Activated CD8-positive, alpha-beta T cell treated with anti-CD3 and anti-CD28 coated beads for 36 hours (primary cell): ENCODE measurements at places on chromosomes 12 and 14. TPM values are rescaled to one million over a fixed set of nuclear protein-coding genes. Genes with fewer than 3 reads are reported as not detected.

Gene PZP
- total RNA-seq: not detected

Gene FLRT2
- not detected for total RNA-seq

Gene ATP2B1
- 26.2 TPM for total RNA-seq

Gene ASPG
- total RNA-seq: not detected

Gene ANKRD52
- 23.3 TPM for total RNA-seq

- H3K36me3 ChIP-seq: no peaks in the 10 kb centered on the region
- no peak for DNase-seq
- peaks cover 13% of the 10 kb centered on the region for H3K4me1 ChIP-seq
- no peak overlapping the region for H3K27ac ChIP-seq
- no peak overlapping the region for H3K4me3 ChIP-seq
These were observed 452.2 kb downstream of the BCL11B start for GRCh38 chr14:98819867-98820206.

- H3K36me3 ChIP-seq: no peaks in the 10 kb centered on the region
- peak; percentile 38 for DNase-seq
- H3K4me3 ChIP-seq: no peak overlapping the region
- no peaks in the 10 kb centered on the region for H3K27me3 ChIP-seq
These were observed 24.3 kb downstream of the MOAP1 start for GRCh38 chr14:93160353-93160801.

DNA sequence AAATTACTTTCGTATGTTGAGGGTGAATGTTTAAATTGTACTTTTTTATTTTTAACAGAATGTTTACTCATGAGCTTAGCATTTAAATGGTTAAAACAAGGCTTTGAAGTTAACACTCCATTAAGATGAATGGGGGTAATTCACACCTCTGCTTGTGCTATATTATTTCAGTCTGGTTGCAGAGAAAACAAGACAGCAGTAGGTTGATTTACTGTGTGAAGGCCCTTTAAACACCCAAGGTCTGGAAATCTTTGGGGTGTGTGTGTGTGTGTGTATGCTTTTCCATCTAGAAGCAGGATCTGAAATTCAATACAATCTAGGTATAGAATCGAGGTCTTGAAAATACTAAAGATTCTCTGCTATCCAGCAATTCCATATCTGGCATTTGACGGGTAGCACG lies 83.8 kb downstream of the SLC38A6 start:
- H3K27me3 ChIP-seq: no peaks in the 10 kb centered on the region
- no peak overlapping the region for H3K27ac ChIP-seq
- DNase-seq: no peak
- peaks cover 6% of the 10 kb centered on the region for H3K36me3 ChIP-seq
- no peak overlapping the region for H3K4me3 ChIP-seq

DNA sequence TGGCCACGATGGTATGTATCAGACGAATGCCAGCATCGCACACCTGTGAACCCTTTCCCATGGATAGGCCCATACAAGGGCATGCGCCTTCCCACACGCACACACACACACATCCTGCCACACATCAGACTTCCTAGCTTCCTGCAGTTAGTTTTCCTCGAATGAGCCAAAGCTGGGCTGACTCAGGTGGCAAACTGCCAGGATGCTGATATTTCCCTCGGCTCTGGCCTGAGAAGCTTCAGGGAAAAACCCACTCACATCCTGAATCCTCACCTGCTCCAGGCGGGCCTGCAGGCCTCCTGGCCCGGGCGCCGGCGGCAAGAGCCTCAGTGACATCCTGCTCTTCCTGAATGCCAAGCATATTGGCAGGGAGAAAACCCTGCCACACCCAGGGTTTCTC lies 22.4 kb downstream of the CALM1 start:
- H3K4me3 ChIP-seq: no peak overlapping the region
- no peak overlapping the region for H3K27ac ChIP-seq
- H3K4me1 ChIP-seq: peaks cover 3% of the 10 kb centered on the region
- H3K36me3 ChIP-seq: no peaks in the 10 kb centered on the region

DNA sequence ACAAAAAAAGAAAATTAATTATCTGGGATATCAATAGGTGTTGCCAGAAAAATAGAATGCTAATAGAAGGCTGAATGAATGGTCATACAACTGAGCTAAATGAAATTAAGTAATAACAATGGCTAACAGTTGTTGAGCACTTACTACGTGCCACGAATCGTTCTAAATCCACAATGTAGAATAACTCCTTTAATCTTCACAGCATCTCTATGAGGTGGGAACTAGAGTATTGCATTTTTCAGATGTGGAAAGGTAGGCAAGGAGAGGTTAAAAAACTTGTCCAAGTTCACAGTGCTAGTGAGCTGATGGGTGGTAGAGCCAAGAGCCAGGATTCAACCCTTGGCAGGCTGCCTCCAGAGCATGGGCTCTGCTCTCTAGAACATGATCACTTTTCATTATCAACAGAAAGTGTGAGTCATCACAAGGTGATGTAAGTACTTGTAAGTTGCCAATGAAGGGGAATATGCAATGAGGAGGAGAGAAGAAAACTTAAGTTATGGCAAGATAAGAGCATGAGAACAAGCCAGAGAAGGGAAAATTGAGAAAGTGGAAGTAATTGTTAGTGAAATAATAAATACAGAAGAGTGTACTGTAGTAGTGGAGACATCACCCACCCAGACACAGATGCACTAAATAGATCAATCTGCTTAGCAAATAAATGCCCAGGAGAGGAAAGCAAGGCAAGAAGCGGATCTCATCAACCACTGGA lies 122.1 kb downstream of the PRKD1 start:
- H3K36me3 ChIP-seq: no peaks in the 10 kb centered on the region
- H3K4me1 ChIP-seq: no peaks in the 10 kb centered on the region
- H3K27ac ChIP-seq: no peak overlapping the region
- no peaks in the 10 kb centered on the region for H3K27me3 ChIP-seq
- peak; percentile 1 for DNase-seq

GRCh38 chr12:116887244-116887643 lies 6.0 kb upstream of the HRK start:
- DNase-seq: no peak
- H3K4me3 ChIP-seq: no peak overlapping the region
- H3K27me3 ChIP-seq: peaks cover 22% of the 10 kb centered on the region

- H3K4me1 ChIP-seq: peaks cover 48% of the 10 kb centered on the region
- H3K27ac ChIP-seq: peak overlapping the region; percentile 82
- no peaks in the 10 kb centered on the region for H3K27me3 ChIP-seq
- peaks cover 13% of the 10 kb centered on the region for H3K36me3 ChIP-seq
These were observed 30.2 kb upstream of the CPM start for GRCh38 chr12:68962877-68963855.
